Astrocyte of the spinal cord (primary cell): ENCODE measurements at places on chromosomes 12 and 14.

- DNase-seq, result no peak
Measured at GRCh38 chr12:107990325-107990724, 138.8 kb upstream of the WSCD2 start.

DNA sequence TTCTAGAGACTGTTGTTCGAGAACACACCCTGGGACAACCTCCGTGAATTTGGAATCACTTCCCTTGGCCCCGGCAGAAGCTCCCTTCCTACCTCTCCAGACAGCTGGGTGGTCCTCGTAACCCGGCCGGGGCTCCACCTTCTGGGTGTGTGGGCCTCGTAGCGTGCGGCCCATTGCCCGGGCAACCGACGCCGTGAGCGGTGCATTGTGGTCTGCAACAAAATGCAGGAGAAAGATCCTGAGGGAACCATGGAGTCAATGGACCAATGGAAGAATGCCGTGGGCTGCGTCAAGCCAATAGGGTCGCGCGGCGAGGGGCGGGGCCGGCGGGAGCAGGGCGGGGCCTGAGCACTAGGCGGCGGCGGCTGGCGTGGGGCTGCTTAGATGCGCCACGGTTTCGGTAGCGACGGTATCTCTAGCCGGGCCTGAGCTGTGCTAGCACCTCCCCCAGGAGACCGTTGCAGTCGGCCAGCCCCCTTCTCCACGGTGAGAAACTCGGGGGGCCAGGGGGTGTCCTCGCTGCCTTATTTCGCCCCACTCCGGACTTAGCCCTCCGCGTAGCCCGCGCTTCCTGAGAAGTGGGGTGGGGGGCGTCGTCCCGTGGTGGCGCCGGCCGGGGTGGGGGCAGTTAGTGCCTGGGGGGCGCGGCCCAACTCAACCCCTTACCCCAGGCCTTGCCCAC lies at the start of gene DYNLL1:
Gene DYNLL1, plus strand, starts transcription at position 383 of the 682 bp plus-strand sequence. CDS start 309 bp downstream, outside the sequence.
- peak; percentile 94 for DNase-seq

DNA sequence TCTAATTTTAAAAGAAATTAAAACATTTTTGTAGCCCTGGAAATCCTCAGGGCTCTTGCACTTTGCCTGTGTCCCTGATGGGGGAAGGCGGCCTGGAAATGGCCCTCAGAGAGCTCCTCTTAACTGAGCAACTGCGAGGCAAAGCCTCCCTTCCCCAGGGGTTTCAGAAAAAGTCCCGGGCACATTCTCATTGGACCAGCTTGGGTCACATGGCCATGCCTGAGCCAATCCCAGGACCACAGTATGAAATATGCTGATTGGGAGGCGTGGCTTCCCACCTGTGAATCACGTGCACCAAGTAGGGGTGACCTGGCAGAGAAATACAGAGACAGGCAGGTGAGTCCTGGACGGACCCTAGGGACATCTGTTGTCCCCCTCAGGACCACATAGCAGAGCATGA lies 90.4 kb upstream of the SFSWAP start:
- DNase-seq, result no peak

DNA sequence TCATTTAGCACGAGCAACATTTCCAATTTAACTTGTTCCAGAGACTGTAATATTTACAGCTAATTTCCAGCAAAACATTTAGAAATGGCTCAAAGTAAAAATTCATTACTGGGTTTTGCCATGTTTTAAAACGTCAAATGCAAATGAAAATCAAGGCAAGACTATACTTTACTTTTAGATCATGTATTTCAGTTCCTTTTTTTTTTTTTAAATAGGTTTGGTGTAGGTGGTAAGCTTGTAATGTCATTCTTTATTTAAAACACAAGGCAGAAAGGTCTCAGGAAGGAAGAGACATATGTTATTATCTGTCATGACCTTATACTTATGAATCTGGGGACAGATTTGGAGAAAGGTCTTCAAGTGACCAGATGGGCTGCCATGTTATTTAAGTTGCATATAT lies 54.1 kb downstream of the GRIP1 start:
- DNase-seq, result no peak
